RWPE2 (cell line): ENCODE measurements at places on chromosomes 3 and 15.

DNA sequence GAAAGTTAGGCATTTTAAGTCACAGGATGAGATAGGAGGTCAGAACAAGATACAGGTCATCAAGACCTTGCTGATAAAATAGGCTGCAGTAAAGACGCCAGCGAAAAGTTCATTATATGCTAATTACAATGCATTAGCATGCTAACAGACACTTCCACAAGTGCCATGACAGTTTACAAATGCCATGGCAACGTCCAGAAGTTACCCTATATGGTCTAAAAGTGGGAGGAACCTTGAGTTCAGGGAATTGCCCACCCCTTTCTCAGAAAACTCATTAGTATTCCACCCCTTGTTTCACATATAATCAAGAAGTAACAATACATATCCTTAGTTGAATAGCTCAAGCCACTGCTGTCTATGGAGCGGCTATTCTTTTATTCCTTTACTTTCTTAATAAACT lies 92.7 kb upstream of the PLXND1 start:
- DNase-seq = no peak

DNA sequence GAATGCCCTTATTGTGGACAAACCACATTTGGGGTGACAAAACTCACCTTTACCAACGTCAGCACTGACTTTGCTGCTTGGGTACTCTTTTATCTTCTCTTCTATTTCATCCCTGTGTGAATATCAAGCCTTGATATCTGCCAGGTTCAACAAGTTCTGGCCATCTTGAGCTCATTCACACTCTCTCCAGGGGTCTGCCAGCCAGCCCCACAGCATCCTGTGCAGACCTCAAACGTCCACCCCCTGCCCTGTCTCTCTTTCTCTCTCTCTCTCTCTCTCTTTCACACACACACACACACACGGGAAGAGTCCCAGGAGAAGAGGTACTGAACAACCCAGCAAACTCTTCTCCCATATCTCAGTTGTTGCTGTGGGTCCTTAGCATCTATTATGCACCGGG lies 10.7 kb downstream of the ILDR1 start:
- DNase-seq = no peak

DNA sequence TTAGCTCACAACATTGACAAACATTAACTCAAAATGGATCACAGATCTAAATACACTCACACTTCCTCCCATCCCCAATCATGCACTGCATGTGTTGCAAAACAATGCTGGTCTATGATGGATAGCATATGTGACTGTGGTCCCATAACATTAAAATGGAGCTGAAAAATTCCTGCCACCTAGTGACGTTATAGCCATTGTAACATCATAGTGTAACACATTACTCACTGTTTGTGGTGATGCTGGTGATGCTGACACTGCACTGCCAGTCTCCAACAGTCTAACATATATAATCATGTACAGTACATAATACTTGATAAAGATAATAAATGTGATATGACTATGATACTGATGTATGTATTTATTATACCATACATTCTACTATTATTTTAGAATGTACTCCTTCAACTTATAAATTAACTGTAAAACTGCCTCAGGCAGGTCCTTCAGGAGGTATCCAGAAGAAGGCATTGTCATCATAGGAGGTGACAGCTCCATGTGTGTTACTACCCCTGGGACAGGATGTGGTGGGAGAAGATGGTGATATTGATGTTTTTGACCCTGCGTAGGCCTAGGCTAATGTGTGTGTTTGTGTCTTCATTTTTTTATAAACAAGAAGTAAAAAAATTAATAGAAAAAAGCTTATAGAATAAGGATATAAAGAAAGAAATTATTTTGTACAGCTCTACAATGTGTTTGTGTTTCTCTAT lies 41.3 kb downstream of the TXNRD3 start:
- DNase-seq = no peak

GRCh38 chr3:81931265-81932251 lies 170.1 kb upstream of the GBE1 start:
- no peak for DNase-seq

- DNase-seq = no peak
Observed at GRCh38 chr3:142787719-142788118, 63.9 kb downstream of the TRPC1 start.
